ENCODE measurements at places on chromosomes 2 and 18.

- DNase-seq, result no peak
Measured at GRCh38 chr18:62140259-62140658, 46.6 kb downstream of the PIGN start.

DNA sequence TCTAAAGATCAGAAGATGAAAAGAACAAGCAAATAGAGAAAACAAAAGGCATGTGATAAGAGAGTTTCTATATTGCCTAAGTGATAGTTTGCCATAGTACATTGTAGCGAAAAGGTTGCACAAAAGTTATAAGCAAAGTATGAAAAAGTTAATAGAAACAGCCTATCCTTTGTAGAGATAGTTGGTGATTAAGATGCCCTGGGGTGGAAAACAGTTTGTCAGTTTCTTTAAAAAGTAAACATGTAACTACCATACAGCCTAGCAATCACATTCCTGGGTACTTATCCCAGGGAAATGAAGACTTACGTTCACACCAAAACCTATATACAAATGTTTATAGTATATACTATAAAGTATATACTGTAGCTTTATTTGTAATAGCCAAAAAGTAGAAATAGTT, 16.9 kb upstream of the DAPL1 start:
- no peak for DNase-seq

- DNase-seq, result no peak
Measured at GRCh38 chr18:49025767-49026500, 75.2 kb upstream of the SMAD7 start.

- DNase-seq, result no peak
Measured at GRCh38 chr2:55391155-55391554, 28.5 kb downstream of the CCDC88A start.

Measured in CMK (cell line).